ENCODE measurements at places on chromosomes 3 and 15.

GRCh38 chr3:126758882-126759281 is 54.8 kb downstream of the CHCHD6 start:
- no peak for DNase-seq

- no peak for DNase-seq
These were observed 52.7 kb downstream of the VGLL4 start for GRCh38 chr3:11591002-11591355.

GRCh38 chr15:74565381-74566085 is 24.5 kb downstream of the ARID3B start:
- no peak for DNase-seq

GRCh38 chr15:80736560-80736959 is 41.5 kb downstream of the ABHD17C start:
- no peak for DNase-seq

DNA sequence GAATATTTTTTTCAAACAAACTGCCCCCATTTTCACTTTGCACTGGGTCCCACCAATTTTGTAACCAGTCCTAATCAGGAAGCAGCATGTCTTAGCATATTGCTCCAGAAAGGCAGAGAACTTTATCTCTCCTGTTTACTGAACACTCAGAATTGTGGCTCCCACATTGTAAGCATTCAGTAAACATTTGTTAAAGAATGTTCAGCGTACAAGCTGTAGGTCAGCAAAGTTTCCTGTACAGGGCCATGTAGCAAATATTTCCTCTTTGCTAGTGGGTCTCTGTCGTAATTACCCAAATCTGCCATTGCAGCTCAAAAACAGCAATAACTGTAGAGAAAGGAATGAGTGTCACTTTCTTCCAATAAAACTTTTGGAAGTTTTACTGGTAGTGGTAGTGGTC is 393.3 kb downstream of the GRM7 start:
- no peak for DNase-seq

DNA sequence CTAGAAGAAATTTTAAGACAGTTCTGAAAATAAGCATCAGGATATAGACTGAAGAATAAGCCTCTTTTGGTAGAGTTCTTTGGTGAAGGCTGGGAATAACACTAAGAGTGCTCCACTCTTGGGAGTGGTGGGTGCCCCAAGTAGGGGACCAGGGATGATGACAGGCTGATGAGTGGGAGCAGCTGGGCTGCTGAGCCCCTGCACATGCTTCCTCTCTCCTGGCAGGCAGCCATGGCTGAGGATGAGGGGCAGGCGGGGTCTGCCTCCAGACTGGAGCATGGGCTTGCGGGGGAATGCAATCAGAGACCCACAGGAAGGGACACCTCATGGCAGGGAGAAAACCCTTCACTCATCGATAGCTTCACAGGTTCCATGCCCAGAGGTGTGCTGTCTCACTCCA is 72.6 kb upstream of the RORA start:
- no peak for DNase-seq

Measured in CD4-positive, alpha-beta T cell treated with Interleukin-6 at 100 ng/mL for 8 hours (primary cell).